ENCODE measurements at places on chromosomes 7 and 10. TPM values are rescaled to one million over a fixed set of nuclear protein-coding genes. Genes with fewer than 3 reads are reported as not detected.
A peak's percentile ranks its signal among the peaks of the same experiment; 100 is the strongest.

- DNase-seq, result no peak
These were observed 38.0 kb downstream of the NOC3L start for GRCh38 chr10:94324609-94325233.

DNA sequence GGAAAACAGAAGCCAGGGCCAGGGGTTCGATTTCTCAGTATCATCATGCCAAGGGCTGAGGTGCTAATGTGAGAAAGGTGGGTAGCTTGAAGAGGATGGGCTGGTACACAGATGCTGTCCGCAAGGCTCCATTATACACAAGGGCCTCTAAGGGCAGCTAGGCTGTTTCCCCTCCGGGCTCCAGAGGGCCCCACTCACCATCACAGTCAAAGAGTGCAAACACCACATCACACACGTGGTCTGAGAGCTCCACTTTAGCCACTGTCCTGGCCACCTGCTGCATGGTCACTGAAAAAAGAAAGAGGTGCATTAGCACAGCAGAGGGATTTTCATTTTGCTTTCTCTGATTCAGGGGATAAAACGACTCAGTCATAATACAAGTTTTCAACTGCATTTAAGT, 20.9 kb upstream of the DNAJB12 start:
- peak; percentile 13 for DNase-seq

GRCh38 chr7:121105262-121105661, 116.8 kb downstream of the CPED1 start:
- no peak for DNase-seq

The VGF gene
- total RNA-seq, result 1.0 TPM

GRCh38 chr7:133797818-133798520, 329.2 kb upstream of the LRGUK start:
- peak; percentile 56 for DNase-seq

DNA sequence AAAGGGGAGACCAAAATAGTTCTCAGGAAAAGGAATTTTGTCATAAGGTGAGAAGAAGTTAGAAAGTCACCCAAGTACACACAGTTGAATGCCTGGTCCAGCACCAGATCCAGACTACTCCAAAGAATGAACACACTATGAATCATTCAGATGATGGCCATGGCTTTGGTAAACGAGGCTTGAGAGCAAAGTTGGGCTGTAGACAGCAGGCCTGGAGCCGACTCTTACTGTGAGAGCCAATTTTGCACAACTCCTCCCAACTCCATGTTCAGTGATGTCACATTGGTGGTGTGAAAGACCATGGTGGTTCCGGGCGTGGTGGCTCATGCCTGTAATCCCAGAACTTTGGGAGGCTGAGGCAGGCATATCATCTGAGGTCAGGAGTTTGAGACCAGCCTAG, 131.6 kb downstream of the PKD1L1 start:
- peak; percentile 55 for DNase-seq

The CYP2C19 gene
- not detected for total RNA-seq

GRCh38 chr7:115799430-115799829, 231.1 kb downstream of the TFEC start:
- DNase-seq, result no peak

The TMEM196 gene
- not detected for total RNA-seq

DNA sequence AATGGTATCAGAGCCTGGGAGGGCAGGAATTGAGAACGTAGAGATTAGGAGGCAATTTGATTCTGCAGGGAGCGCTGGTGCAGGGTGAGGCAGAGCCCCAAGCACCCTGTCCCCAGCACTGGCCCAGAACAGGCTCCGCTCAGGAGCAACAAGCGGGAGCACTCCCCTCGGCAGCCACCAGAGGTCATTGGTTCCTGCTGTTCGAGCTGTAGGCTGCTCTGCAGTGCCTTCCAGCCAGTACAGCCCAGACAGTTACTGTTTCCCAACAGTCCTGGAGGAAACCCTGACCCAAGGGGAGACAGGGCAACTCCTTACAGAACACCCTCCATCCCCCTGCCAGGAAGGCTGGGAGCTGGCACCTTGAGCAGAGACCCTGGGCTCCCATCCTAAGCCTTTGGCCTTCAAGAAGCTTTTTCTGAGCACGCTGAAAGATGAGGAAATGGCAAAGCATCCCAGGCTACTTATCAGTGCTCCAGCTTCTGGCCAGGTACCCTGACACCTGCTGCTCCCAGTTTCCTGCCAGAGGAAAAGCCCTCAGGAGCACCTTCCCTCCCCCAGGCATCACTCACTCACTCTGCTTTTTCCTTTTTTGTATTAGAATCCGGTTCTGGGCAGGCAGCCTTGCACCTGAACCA, 71.2 kb upstream of the EFCAB10 start:
- DNase-seq, result peak; percentile 64

- DNase-seq, result no peak
These were observed 159.0 kb downstream of the PLXNA4 start for GRCh38 chr7:132417103-132417906.

All from A172 (cell line).